ENCODE measurements at places on chromosomes 2 and 18. TPM values are rescaled to one million over a fixed set of nuclear protein-coding genes. Genes with fewer than 3 reads are reported as not detected.
A peak's percentile ranks its signal among the peaks of the same experiment; 100 is the strongest.

GRCh38 chr2:68768951-68769350 lies 34.3 kb downstream of the ARHGAP25 start:
- H3K4me3 ChIP-seq = no peak overlapping the region
- H3K27ac ChIP-seq = no peak overlapping the region
- H3K27me3 ChIP-seq = peaks cover 50% of the 10 kb centered on the region
- no peaks in the 10 kb centered on the region for H3K4me1 ChIP-seq

DNA sequence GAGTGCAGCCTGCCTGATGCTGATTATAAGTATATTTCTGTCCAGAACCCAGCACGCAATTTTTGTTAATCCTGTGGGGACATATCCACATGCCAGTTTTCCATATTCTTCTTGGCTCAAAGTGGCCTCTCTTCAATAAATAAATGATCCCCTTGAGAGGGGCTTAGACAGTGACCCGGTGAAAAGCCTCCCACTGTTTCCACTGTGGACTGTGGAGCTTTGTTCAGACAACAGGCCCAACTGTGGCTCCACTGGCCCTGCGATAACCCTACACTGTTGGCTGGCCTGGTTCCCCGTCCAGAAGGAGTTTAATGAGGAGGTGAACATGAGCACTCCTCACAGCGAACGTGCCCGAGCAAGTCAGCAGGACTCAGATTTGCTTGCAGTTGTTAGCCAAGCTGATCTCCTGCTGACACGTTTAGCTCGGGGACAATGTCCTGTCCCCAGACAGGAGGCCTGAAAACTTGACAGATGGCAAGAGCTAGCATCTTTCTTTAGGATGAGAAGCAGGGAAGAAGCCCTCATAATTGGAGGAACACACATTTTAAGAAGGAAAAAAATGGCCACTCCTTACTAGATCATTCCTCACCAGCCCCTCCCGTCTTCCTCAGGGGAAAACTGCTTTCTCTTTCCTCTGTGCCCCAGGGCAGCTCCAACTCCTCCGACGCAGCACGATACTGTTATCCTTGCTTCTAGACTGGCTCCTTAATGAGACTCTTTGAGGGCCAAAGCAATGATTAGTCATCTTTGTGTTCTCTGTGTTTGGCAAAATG lies 20.0 kb upstream of the MTCL1 start:
- no peak overlapping the region for H3K27ac ChIP-seq
- DNase-seq = no peak
- H3K4me3 ChIP-seq = no peak overlapping the region
- H3K27me3 ChIP-seq = peaks cover 20% of the 10 kb centered on the region

DNA sequence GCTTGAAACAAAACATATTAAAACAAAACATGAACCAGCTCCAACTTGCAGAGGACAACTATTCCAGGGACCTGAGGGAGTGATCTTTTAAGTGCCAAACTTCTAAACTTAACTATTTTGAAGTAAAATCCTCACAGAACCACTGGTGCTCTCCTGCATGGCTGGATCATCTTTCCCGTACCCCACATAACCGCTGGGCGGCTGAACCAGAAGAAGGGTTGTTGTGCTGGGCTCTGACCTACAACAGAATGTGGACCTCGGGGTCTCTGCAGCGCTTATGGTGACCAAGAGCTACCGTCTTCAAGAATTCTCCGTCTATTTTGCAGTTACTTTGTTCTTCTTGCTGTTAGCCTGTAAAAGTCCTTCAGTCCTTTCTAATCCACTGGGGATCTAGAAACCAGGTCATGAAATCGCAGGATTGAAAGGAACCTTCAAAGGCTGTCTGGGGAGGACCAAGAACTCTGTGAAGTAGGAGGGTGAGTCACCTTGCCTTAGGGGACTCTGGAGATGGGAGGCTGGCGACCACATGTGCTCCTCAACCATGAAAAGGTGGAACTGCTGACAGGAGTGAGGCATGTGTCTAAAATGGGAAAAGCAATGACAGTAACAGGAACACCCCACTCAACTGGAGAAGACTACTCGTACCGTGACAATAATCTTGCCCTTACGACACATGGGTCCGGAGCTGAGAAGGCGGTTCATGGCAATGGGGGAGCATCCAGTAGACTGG lies 46.6 kb downstream of the HDLBP start:
- H3K4me3 ChIP-seq = no peak overlapping the region
- H3K27ac ChIP-seq = no peak overlapping the region
- H3K27me3 ChIP-seq = no peaks in the 10 kb centered on the region
- H3K4me1 ChIP-seq = peaks cover 63% of the 10 kb centered on the region
- peaks cover 50% of the 10 kb centered on the region for H3K36me3 ChIP-seq

TMEM198 gene
- 23.5 TPM for polyA plus RNA-seq

DNA sequence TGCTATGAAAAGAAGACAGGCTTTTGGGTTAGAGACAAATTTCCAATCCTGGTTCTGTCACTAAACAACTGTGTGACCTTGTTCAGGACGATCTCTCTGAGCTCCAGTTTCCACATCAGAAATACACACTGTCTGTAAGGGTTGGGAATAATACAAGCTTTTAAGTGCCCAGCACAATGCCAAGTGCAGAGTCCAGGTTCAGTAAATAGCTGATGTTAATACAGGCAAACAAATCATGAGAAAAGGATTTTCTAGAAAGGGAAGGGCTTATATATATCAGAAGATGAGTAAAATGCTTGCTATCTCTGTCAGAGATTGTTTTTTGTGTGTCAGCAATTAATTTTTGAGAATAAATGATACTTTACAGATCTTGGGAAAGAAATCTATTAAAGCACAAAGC lies 388.3 kb downstream of the NBAS start:
- peak; percentile 97 for DNase-seq
- peaks cover 53% of the 10 kb centered on the region for H3K4me1 ChIP-seq
- H3K4me3 ChIP-seq = no peak overlapping the region

DNA sequence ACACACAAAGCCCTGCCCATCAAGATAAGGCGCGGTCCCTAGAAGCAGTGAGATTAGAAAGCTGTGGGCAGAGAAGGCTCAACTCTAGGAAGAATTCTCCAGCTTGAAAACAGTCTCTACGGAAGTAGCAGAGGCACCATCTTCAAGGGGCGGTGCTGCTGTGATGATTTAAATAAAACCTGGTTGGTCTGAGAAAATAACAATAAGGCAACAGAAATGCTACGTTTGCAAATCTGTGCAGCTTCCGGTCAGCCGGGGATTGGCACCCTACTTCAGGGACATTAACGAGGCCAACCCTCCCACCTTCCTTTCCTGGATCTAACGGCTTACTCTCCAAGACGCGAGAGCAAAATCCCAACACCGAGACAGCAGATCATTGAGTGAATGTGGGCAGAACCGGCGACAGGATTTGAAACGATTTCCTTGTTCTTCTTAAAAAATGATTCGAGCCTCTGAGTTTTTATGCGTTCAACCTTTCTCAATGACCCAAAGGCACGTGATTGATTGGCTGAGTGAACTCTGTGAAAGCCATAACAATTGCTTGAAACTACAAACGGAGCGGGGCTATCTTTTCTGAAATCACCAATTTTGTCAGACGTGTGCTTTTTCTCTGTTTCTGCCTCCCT lies 93.7 kb upstream of the ZNF516 start:
- H3K36me3 ChIP-seq = no peaks in the 10 kb centered on the region
- H3K27me3 ChIP-seq = peaks cover 4% of the 10 kb centered on the region
- H3K27ac ChIP-seq = no peak overlapping the region
- H3K4me1 ChIP-seq = peaks cover 9% of the 10 kb centered on the region

DNA sequence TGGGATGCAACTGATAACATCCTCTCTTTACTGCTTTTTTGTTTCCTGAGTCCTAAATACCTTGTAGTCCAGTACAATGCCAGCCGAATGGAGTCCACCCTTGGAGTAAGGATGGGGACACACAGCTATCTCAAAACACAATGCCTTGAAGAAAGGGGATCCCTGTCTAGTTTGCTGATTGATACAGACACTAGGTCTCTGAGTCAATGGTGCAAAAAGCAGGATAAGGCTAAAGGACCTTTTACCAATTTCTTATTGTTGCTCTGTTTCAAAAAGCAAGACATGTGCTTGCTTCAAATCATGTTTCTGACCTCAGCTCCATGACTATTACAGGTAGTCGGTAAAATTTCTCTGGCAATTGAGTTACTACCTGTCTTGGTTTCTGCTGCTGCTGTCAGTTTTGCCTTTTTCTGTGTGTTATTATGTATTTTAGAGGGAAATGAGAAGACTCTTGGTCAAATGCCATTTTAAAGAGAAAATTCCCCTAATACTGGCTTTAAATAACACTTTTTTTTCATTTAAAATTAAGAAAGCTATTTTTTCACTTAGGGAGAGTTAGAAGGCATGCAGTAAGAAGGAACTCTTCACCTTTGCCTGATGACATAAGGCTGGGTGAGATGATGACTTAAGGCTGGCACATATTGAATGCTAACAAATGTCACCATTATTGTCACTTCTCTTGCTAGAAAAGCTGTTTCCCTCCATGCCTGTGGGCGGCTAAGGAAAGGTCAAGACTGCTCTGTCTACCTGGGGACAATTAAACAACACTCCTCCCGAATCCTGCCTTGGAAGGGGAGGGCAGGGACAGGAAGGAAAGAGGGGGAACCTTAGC lies 4.9 kb upstream of the FIGLA start:
- H3K27ac ChIP-seq = no peak overlapping the region
- H3K36me3 ChIP-seq = no peaks in the 10 kb centered on the region
- no peak overlapping the region for H3K4me3 ChIP-seq
- no peaks in the 10 kb centered on the region for H3K27me3 ChIP-seq
- H3K4me1 ChIP-seq = peaks cover 43% of the 10 kb centered on the region
- no peak for DNase-seq

DNA sequence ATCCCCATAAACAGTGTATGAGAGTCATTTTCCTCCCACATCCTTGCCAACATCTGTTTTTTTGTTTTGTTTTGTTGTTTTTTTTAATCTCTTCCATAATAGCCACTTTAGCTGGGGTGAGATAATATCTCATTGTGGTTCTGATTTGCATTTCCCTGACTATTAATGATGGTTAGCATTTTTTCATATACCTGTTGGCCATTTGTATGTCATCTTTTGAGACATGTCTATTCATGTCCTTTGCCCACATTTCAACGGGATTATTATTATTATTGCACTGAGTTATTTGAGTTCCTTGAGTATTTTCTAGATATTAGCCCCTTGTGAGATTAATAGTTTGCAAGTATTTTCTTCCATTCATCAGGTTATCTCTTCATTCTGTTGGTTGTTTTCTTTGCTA lies 223.3 kb downstream of the LPIN1 start:
- no peaks in the 10 kb centered on the region for H3K36me3 ChIP-seq
- 0 out of 3 replicates have a peak, but pooled peaks cover 3% of the 10 kb centered on the region for H3K27me3 ChIP-seq
- no peaks in the 10 kb centered on the region for H3K4me1 ChIP-seq
- DNase-seq = no peak
- no peak overlapping the region for H3K4me3 ChIP-seq

UGT1A9 gene
- polyA plus RNA-seq = not detected

GAREM2 gene
- 0.37 TPM for polyA plus RNA-seq

CAPN14 gene
- not detected for polyA plus RNA-seq

GPC1 gene
- 4.8 TPM for polyA plus RNA-seq

DOK1 gene
- 0.84 TPM for polyA plus RNA-seq

EFHD1 gene
- not detected for polyA plus RNA-seq

GRCh38 chr2:26144953-26145680 lies 27.8 kb upstream of the GAREM2 start:
- no peak overlapping the region for H3K27ac ChIP-seq
- H3K4me1 ChIP-seq = no peaks in the 10 kb centered on the region
- peak; percentile 69 for DNase-seq
- H3K27me3 ChIP-seq = peaks cover under 1% of the 10 kb centered on the region
- H3K36me3 ChIP-seq = no peaks in the 10 kb centered on the region
- H3K4me3 ChIP-seq = no peak overlapping the region

SEC11C gene
- 59.2 TPM for polyA plus RNA-seq

OSBPL6 gene
- polyA plus RNA-seq = 0.03 TPM

DNA sequence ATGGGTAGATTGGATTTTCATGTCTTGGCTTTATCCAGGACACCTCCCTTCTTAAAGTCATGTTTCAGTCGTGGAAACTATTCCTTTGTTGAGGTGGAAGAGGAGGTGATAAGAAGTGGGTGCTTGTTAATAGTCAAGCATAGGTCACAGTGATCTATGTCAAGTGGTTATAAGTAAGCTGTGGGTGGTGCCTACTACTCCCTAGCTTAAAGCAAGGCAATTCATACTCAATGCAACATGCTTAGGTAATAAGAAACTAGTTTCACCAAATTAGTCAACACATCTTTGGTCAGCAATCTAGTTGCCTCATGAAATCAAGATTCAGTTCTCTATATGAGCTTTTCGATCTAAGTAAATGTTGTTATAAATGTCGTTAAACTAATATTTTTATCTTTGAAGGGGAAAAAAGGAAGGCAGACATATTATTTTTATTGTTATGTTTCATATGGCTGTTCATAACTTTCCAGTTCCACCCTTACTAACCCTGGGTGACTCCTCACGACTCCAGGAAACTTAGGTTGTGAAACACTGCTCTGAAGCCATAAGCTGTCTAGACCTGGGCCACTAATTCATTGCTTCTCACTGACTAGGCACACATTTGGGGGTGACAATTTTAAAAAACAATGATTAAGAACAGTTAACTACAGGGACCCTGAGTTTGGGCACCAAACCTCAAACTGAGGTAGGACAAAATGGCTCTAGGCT lies 5.8 kb upstream of the ABCB11 start:
- no peak overlapping the region for H3K4me3 ChIP-seq
- no peaks in the 10 kb centered on the region for H3K36me3 ChIP-seq
- H3K27me3 ChIP-seq = no peaks in the 10 kb centered on the region
- DNase-seq = no peak

DNA sequence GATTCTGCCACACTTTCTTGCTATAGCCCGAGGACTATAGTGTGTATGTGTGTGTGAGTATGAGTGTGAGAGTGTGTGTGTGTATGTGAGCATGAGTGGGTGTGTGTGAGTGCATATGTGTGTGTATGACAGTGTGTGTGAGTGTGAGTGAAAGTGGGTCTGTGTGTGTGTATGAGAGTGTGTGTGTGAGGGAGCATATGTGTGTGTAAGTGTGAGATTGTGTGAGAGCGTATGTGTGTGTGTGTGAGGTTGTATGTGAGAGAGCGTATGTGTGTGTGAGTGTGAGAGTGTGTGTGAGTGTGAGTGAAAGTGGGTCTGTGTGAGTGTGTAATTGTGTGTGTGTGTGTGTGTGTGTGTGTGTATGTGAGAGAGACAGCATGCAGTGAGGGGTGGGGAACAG lies 89.0 kb upstream of the ACSL3 start:
- H3K4me3 ChIP-seq = no peak overlapping the region
- H3K4me1 ChIP-seq = peaks cover 35% of the 10 kb centered on the region
- no peak for DNase-seq

QPCT gene
- 1.2 TPM for polyA plus RNA-seq

SATB2 gene
- polyA plus RNA-seq = 2.5 TPM

DQX1 gene
- polyA plus RNA-seq = 89.8 TPM

LRP2 gene
- 0.07 TPM for polyA plus RNA-seq

BOLL gene
- polyA plus RNA-seq = not detected

SLC9A4 gene
- not detected for polyA plus RNA-seq

DNA sequence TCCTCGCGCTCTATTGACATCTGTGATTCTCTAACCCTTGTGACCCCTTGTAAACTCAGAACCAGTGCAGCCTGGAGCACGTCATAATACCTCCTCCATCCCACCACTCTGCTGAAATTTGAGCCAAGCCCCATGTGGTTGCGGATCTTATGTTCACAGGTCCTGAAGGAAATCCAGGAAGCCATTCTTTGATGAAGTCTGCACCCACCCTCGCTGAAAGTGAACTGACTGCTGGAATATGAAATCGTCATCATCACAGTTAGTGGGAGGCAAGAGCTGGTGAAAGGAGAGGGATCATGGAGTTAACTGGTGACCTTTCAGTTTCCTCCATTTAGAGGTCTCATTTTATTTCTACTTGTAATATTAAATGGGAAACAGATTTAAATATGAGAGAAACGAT lies 21.6 kb downstream of the ZEB2 start:
- peaks cover 7% of the 10 kb centered on the region for H3K27me3 ChIP-seq
- no peak overlapping the region for H3K27ac ChIP-seq
- H3K4me1 ChIP-seq = no peaks in the 10 kb centered on the region
- no peaks in the 10 kb centered on the region for H3K36me3 ChIP-seq

GRCh38 chr2:46058140-46058539 lies 239.1 kb upstream of the EPAS1 start:
- H3K27me3 ChIP-seq = no peaks in the 10 kb centered on the region
- H3K4me1 ChIP-seq = no peaks in the 10 kb centered on the region
- no peaks in the 10 kb centered on the region for H3K36me3 ChIP-seq
- H3K4me3 ChIP-seq = no peak overlapping the region

Measured in HepG2 (cell line).